ENCODE measurements at places on chromosomes 11 and 22. TPM values are rescaled to one million over a fixed set of nuclear protein-coding genes. Genes with fewer than 3 reads are reported as not detected.

The GPHA2 gene
- polyA plus RNA-seq, result not detected

The GDPD4 gene
- polyA plus RNA-seq, result 1.1 TPM

The FOLR2 gene
- 1.2 TPM for polyA plus RNA-seq

The PATE4 gene
- 0.35 TPM for polyA plus RNA-seq

The OR52H1 gene
- polyA plus RNA-seq, result not detected

The MACROD1 gene
- polyA plus RNA-seq, result 40.0 TPM

The TTLL8 gene
- polyA plus RNA-seq, result not detected

The PRRG4 gene
- 3.0 TPM for polyA plus RNA-seq

The TMEM45B gene
- polyA plus RNA-seq, result 71.0 TPM

The TUBA8 gene
- polyA plus RNA-seq, result 0.33 TPM

All from hepatocyte (in vitro differentiated cells).